ENCODE measurements at places on chromosomes 2 and 18.

GRCh38 chr2:156110890-156111289, 221.6 kb downstream of the NR4A2 start:
- no peaks in the 10 kb centered on the region for H3K4me1 ChIP-seq
- peaks cover 15% of the 10 kb centered on the region for H3K36me3 ChIP-seq
- no peak overlapping the region for H3K4me3 ChIP-seq
- H3K27ac ChIP-seq = no peak overlapping the region

- H3K4me1 ChIP-seq = no peaks in the 10 kb centered on the region
- DNase-seq = no peak
- no peaks in the 10 kb centered on the region for H3K27me3 ChIP-seq
- no peak overlapping the region for H3K27ac ChIP-seq
- H3K36me3 ChIP-seq = no peaks in the 10 kb centered on the region
Observed at GRCh38 chr2:163490281-163490680, 245.5 kb downstream of the FIGN start.

DNA sequence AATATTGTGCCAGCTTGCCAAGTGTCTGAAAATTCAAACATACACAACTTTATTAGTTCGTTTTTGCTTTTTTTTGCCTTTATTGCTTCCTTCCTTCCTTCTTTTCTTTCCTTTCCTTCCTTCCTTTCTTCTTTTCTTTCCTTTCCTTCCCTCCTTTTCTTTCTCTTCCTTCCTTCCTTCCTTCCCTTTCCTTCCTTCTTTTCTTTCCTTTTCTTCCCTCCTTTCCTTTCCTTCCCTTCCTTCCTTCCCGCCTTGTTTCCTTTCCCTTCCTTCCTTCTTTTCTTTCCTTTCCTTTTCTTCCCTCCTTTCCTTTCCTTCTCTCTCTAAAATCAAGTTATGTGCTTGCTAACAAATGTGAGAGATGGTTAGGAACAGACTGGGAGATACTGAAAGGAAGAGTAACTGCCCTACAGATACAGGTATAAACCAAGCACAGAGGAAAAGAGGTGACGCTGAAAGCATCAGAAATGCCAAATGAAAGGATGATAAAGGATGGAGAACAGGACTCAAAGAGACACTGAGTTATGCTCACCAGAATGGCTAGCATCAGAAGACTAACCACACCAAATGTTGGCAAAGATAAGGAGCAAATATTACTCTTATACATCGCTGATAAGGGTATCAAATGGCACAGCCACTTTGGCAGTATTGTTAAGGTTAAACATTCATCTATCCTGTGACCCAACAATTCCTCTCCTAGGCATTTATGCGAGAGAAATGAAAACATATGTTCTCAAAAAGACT, 151.6 kb downstream of the MREG start:
- DNase-seq = no peak
- no peaks in the 10 kb centered on the region for H3K36me3 ChIP-seq
- H3K4me1 ChIP-seq = no peaks in the 10 kb centered on the region
- no peak overlapping the region for H3K27ac ChIP-seq

DNA sequence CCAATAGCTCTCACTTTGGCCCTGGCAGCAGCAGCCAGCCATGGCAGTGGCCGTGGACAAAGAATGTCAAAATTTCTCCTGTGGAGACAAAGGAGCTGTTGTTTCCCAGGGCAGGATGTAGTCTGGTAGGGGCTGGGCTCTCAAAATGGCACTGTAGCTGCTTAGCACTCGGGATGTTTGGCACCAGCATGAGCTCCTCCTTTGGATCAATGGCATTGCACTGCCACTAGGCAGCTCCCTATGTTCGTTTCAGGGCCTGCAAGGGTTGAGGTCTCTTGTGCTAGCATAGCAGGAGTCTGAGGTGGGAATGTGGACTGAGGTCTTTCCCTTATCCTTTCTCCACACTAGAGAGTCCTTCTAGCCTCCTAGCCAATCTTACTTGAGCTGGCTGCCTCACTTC, 948.8 kb upstream of the FAM98A start:
- H3K27me3 ChIP-seq = no peaks in the 10 kb centered on the region
- no peak overlapping the region for H3K4me3 ChIP-seq
- no peak overlapping the region for H3K27ac ChIP-seq
- no peaks in the 10 kb centered on the region for H3K36me3 ChIP-seq
- no peak for DNase-seq

- H3K4me1 ChIP-seq = no peaks in the 10 kb centered on the region
- H3K27me3 ChIP-seq = no peaks in the 10 kb centered on the region
- no peak overlapping the region for H3K4me3 ChIP-seq
Observed at GRCh38 chr2:161965994-161966393, 108.0 kb downstream of the DPP4 start.

Data from neural crest cell (in vitro differentiated cells).